ENCODE measurements at places on chromosomes 5 and 9.

- no peak for DNase-seq
Measured at GRCh38 chr5:135609981-135610380, 31.2 kb upstream of the CXCL14 start.

DNA sequence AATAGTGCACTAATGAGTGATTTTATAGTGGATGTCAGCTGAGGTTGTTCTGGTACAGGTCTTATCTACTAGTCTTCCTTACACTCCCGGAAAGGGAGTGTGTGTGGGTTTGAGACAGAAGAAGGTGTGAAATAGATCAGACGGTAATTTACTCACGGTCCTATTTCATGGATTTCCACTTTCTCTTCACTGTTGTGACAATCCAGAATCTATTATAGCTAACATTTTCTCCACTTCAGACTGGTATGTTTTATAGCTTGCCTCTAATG is 7.0 kb upstream of the C9 start:
- no peak for DNase-seq

GRCh38 chr9:122383992-122384461 is 13.2 kb downstream of the PTGS1 start:
- no peak for DNase-seq

GRCh38 chr5:113507601-113508000 is 5.9 kb upstream of the YTHDC2 start:
- DNase-seq, result no peak

- DNase-seq, result no peak
Measured at GRCh38 chr9:91185193-91185886, 176.4 kb downstream of the AUH start.

- DNase-seq, result no peak
Measured at GRCh38 chr5:65481171-65481581, 544 bp downstream of the ADAMTS6 start.

DNA sequence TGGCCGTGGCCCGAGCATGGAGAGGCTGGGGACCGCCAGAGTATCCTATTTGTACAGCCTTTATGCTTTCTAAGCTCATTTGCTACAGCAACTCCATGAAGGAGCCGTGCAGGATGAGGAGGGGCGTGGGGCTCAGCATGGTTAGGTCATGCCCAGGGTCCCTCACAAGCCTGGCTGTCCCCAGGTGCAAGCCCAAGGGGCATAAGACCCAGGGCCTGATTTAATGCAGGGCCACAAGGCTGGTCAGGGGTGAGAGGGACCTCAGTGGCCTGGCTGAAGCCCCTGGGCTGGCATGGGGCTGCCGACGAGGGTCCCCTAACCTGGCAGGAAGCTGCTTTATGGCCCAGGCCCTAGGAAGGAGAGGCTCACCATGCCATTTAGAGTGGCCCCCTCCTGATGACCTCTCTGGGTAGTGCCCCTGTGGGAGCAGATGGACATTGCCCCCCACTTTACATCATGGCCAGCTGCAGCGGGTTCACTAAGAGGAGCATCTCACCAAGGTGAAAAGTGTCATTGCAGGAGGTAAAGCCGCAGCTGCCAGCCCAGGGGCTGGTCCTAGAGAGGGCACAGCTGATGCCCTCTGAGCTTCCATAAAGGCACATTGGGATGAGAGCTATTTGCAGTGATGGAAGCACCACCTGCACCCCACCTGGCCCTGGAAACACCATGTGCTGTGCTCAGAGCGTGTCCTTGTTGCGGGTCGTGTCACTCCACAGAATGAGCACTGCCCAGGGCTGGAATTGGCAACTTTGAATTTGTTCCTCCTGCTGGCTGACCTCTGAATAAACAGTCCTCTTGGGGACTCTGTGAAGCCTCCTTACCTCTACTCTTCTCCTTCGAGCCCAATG is 58.9 kb downstream of the ZNF618 start:
- DNase-seq, result no peak

DNA sequence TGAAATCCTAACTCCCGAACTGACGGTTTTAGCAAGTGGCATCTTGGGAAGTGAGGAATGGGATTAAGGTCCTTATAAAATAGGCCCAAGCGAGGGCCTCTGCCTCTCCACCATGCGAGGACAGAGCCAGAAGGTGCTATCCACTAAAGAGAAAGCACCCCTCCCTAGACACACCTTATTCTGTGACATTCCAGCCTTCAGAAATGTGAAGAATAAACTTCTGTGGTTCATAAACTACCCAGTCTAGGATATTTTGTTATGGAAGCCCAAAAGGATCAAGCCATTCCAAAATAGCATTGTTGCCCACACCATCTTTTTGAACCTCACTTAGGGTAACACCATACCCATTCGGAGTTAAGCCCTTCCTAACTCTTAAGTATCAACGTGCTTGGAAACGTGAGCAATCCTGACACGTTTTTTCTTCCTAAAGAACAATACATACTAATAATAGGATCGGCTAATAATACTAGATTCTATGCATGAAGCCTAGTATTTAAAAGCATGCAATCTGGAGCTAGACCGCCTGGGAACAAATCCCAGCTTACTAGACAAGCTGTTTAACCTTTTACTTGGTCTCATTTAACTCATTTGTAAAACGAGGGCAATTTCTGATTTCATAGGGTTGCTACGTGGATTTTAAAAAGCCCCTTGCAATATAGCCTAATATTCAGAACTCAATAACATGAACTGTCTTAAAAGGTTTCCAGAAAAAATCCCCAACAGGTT is 1.1 kb upstream of the SMC2 start:
- DNase-seq, result no peak

DNA sequence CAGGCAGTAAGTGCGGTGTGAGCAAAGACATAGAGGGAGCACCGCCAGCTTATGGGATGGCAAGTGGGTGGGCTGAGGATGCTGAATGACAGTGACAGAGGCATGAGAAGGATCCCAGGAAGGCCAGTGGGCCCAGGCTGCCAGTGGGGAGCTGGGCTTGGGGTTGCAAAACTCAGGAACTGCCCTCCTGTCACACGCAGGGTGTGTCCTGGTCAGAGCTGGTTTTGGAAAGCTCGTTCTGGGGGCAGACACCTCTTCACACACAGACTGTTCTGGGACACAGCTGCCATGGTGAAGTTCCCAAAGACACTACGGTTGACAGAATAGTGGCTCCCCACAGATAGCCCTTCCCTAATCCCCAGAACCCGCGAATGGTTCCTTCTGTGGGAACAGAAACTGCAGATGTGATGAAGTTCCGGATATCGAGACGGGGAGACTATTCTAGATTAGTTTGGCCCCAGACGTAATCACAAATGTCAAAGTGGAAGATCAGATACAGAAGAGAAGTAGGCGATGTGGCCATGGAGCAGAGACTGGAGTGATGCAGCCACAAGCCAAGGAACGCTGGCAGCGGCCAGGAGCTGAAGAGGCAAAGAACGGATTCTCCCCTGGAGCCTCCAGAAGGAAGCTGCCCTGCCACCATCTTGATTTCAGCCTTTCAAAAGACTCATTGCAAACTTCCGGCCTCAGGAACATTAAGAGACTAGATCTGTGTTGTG is 159.0 kb downstream of the COL23A1 start:
- DNase-seq, result no peak

- no peak for DNase-seq
Measured at GRCh38 chr5:42812620-42813019, 928 bp upstream of the SELENOP start.

All from NCI-H510A (cell line).